ENCODE measurements at places on chromosomes 12 and 14. TPM values are rescaled to one million over a fixed set of nuclear protein-coding genes. Genes with fewer than 3 reads are reported as not detected.

The KRT7 gene
- 664 TPM for total RNA-seq

The TMEM229B gene
- 5.4 TPM for total RNA-seq

The PZP gene
- total RNA-seq, result 0.67 TPM

The RAB5B gene
- total RNA-seq, result 150 TPM

The KCNJ8 gene
- total RNA-seq, result 20.9 TPM

The PCNX1 gene
- total RNA-seq, result 46.5 TPM

The FRS2 gene
- 31.0 TPM for total RNA-seq

The LYZ gene
- total RNA-seq, result 1,056 TPM

The IL22 gene
- not detected for total RNA-seq

The AKAP5 gene
- 3.6 TPM for total RNA-seq

The IFI27L1 gene
- total RNA-seq, result 15.2 TPM

GRCh38 chr14:54025661-54026060 lies 69.0 kb upstream of the BMP4 start:
- DNase-seq, result no peak

- no peak for DNase-seq
Observed at GRCh38 chr12:121805171-121806008, 1.6 kb downstream of the SETD1B start.

DNA sequence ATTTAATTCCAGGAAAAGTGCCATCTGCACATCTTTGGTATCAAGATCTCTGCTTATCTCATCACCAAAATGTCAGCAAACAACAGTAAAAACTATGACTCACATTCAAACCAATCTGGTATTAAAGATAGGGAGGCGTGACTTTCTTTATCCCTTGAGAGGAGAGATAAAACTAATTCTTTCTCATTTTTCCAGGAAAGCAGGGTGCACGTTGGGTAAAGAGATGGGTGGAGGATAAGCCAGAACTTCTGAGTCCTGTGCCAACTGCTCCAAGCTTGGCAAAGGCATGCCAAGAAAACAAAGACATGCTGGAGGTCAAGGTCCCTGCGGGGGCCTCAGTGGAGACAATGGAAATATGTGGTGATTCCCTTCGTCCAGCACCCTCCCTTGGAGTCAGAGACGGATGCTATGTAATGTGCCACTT lies 225.8 kb upstream of the PLXNC1 start:
- no peak for DNase-seq

GRCh38 chr12:38156497-38157245 lies 159.9 kb upstream of the ALG10B start:
- no peak for DNase-seq

DNA sequence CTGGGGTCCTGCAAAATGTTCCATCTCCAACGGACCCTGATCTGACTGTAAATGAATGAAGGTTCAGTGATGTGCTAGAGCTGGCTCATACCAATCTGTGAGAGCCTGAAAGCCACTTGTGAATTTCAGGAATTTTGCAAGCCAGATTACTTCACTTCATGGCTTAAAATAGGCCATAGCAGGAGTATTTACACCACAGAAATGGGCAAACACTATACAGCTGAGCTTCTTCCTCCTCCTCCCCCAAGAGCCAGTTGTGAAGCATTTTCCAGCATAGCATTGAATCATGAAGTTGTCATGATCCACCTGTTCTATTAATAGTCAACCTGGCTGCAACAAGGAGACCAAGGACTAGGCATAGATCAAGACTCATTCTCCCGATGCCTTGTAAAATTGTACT lies 141.3 kb upstream of the RASSF8 start:
- DNase-seq, result no peak

GRCh38 chr12:124577986-124578385 lies 10.6 kb upstream of the NCOR2 start:
- no peak for DNase-seq

- no peak for DNase-seq
Observed at GRCh38 chr12:105915997-105916759, 222.6 kb downstream of the NUAK1 start.

- DNase-seq, result no peak
Observed at GRCh38 chr14:50400461-50400860, 3.8 kb upstream of the CDKL1 start.

DNA sequence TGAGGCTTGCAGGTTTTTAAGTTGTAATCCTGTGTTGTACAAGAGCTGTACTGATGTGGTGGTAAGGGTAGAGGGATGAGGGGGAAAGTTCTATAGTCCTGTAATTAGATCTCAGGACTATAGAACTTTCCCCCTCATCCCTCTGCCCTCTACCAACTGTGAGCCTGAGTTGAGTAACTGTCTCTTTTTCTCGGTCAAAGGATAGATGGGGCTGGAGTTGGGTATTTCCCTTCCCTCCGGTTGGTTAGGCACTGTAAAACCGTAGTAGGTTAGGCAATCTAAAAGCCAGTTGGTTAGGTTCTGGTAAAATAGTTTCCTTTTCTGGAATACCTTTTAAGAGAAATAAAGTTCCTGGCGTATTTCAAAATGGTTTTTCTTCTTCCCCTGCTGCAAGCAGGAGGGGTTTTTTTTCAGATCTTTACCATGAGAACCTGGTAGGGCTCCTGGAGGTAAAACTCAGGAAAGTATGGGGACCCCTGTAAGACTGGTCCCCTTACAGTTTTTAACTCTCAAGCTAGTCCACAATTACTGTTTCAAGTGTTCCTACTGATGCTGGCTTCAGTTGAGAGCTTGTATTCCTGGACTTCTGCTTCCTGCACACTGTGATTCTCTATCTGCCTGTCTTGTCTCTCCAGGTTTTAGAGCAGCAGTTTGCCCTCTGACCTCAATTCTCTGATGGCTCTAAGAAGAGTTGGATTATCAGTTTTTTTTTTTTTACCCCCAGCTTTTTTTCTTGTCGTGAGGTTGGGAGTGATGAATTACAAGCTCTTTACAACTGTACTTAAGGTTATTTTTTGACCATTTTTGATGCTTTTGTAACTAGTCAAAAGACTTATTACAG lies 58.7 kb downstream of the FUT8 start:
- DNase-seq, result no peak

DNA sequence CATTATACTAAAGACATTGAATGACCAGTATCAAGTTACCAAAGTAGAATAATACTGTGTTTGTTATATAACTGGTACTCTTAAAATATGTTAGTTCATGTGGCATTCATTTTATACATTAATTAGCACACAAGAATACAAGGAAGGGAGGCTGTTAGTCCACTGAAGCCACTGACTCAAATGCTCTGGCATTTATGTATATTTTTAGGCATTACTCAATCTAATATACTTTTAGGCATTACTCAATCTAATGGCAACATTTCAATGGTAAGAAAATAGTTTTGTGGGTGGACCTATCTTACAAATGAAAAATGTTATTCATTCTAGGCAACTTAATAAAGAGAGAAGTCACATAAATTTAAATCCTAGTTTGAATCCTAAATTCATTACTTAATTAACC lies 874.4 kb upstream of the USP15 start:
- no peak for DNase-seq

- DNase-seq, result no peak
Observed at GRCh38 chr12:27970401-27971120, 2.0 kb downstream of the PTHLH start.

GRCh38 chr14:90109858-90110257 lies 48.1 kb downstream of the KCNK13 start:
- no peak for DNase-seq

GRCh38 chr12:58177366-58177765 lies 236.0 kb downstream of the ATP23 start:
- DNase-seq, result no peak

DNA sequence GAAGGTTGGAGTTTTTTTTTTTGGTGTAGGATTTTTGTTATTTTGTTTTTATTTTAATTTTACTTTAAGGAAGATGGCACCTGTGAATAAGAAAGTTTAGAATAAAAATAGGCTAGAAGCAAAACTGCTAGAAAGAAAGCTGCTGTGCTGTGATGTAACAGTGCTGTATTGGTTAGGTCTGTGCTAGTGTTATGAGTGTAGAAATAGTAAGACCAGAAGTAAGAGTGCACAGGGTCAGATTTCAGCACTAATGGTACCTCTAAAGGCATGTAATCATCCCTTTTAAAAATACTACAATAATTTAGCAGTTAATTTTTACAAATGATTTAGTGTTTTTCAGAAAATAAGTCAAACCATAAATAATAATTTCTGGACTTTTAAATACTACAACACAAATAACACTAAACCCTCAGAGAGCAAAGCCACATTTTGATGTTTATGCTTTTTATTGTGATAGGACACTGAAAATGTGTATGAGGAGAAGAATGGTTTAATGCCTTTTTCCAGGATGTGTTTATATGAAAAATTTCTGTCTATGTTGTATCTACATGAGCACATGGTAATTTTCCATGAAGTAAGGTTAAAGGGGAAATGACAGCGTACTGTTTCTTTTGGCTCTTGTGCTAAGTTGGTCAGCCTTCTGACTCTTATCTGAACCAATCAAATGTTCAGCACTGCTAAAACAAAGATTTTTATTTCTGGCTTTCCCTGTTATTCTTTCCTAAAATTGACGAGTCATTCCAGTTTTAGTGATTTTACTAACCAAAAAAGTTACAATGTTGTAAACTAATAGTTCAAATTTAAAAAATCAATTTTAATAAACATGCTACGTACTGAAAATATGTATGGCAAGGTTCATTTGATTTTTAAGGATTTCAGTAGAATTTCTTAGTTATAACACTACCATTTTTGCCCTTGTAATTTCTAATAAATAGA lies 96.1 kb downstream of the PPHLN1 start:
- DNase-seq, result no peak

DNA sequence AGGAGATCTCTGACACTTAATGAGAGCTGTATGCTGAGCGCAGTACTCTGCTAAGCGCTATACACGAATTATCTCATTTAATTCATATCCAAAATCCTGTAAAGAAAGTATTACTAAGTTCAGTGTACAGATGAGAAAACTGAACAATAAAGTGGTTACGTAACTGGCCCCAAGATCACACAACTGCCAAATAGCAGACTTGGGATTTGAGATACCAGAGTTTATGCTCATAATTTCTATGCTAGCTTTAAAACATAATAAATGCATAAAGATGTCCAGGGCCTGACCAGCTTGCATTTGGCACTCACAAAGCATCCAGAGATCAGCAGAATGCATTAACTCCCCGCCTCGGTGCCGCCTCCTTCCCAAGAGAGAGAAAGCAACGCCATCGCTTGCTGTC lies 83.2 kb upstream of the PWP1 start:
- no peak for DNase-seq

DNA sequence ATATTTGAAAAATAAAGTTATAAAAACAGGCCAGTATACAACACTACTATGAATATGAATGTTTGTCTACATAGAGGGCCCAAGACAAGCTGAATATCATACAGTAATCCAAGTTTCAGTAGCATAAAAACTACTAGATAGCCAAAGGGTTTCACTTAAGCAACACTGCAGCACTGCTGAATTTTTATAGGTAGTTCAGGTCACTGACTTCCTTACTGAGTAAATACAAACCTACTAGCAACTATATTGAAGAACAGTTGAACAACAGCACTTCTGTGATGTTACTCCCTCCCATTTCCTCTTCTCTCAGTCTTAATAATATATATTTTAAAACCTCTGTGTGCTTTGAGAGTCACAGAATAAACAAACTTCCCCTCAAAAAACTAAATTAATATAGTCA lies 42.7 kb downstream of the GTF2A1 start:
- no peak for DNase-seq

DNA sequence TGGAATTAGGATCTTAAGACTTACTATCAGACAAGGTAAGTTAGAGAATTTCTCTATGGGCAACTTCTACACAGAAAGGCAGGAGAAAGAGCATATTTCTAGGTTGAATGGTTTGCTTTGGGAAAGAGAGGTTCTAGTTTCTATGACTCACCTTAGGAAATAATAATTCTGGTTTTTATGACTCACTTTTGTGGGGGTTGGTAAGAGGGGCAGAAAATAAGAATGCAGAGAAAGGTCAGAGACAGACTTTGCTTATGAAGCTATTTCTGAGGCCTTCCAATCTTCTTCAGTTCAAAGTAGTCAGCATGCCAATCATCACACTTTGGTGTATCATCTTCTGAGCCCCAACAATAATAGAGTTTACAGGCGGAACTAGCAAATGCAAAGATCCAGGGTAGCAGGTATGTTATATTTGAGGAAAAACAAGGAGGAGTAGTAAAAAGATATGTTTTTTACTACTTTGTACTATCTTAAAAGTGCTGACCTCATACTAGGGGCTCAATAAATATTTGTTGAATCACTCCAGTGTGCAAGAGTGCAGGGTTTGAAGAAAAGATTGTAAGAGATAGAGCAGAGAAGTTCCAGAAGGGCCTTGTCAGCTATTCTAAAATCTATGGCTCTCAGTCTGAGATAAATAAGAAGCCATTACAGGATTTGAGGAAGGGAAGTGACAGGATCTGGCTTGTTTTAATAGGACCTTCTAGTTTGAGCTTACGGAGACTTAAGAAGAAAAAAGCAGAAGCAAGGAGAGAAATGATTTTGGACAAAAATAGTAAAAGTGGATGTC lies 56.7 kb upstream of the LRFN5 start:
- no peak for DNase-seq

- no peak for DNase-seq
Observed at GRCh38 chr12:21538061-21538653, 12.1 kb downstream of the SPX start.

DNA sequence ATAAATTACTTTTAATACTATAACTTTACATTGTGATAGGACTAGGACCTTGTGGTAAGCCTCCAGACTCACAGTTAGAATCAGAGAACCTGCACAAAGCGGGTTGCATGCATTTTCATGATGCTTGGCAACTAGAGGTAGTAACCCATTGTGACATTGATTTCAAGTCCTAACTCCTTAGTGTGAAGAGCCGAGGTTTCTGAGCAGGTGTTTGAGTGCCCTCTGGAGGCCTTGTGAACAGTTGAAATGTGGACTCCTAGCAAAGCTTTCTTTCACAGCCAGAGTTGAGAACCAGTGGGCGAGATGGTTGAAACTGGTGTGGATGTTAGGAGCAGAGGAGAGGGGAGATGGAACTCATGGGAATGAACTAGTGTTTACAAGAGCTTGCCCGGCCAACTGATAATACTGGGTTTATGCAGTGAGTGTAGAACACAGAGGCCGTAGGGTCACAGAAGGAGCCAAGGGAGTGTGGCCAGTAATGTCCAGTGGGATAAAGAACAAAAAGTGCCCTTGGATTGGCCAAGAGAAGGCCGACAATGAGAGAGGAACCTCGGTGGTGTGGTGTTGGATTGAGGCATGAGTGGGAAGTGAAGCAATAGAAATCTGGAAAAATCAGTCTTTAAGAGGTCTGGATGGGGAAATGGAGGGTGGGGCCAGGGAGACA lies 10.9 kb downstream of the ZNF664 start:
- no peak for DNase-seq

DNA sequence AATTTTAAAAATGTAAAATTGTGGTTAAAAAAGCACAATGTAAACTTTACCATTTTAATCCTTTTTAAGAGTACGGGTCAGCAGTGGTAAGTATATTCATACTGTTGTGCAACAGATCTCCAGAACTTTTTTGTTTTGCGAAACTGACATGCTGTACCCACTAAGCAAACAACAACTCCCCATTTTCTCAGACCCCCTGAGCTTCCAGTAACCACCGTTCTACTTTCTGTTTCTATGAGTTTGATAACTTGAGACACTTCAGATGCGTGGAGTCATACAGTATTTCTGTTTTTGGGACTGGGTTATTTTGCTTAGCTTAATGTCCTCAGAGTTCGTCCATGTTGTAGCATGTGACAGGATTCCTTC lies 38.0 kb downstream of the CHST11 start:
- no peak for DNase-seq

Measured in upper lobe of right lung (tissue), 1 donor.